NCI-H774 (cell line): ENCODE measurements at places on chromosomes 3 and 15.

DNA sequence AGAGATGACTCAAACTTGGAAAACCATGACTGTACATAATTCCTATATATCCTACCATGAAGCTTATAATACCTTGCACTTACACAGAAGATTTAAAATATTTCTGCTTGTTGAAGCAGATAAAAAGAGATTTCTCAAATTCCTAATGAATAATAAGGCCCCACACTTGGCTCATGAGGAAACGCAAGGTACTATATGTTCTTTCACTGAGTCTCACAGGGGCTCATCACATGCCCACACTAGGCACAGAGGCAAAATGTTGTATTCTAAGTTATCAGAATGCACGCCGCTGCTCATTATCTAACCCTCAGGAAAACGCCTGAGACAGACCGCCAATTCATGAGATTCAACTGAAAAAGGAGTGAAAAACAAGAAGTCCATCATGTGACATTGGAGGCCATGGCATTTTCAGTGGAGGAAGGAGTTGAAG lies 5.6 kb downstream of the MYO1E start:
- DNase-seq, result no peak

GRCh38 chr15:77617476-77618230 lies 15.1 kb downstream of the LINGO1 start:
- no peak for DNase-seq

GRCh38 chr15:52509500-52510245 lies 19.0 kb downstream of the MYO5A start:
- no peak for DNase-seq

DNA sequence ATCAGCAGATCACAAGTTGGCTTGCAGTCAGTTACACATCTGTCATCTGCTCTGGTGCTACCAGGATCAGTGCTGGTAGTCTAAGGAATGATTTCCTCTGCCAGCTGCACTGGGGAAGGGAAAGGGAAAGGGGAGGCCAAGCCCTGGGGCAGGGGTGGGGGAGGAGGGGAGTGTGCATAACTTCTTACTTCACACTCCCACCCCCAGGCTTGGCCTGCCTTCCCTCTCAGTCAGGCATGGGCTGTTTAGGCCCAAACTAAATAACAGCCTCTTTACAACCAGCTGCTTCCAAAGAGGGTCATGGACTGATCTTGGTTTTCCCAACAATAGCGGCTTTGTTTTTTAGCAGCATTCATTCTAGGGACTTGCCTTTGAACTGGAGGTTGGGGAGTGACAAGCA lies 86.1 kb upstream of the PSMD6 start:
- DNase-seq, result no peak

DNA sequence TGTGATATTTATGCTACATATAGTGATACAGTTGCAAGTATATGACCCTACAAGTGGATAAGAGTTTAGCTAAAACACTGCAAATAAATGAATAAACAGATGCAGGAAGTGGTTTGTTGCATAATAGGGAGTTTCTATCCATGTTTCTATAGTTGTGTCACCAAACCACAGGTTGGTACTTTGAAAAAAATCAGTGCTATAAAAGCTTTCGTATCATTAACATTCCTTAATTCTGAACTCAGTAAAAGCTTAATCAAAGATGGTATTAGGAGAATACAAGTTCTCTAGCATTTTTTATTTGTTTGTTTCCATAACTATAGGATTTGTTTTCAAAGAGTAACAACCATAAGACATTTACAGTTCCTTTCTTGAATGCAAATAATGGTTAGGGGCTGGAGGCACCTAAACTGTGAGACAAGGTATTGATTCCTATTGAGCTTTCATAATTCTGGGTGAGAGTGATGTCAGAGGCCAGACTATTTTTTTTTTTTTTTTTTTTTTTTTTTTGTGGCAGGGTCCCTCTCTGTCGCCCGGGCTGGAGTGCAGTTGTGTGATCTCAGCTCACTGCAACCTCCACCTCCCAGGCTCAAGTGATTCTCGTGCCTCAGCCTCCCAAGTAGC lies 29.6 kb downstream of the CPOX start:
- DNase-seq, result no peak

DNA sequence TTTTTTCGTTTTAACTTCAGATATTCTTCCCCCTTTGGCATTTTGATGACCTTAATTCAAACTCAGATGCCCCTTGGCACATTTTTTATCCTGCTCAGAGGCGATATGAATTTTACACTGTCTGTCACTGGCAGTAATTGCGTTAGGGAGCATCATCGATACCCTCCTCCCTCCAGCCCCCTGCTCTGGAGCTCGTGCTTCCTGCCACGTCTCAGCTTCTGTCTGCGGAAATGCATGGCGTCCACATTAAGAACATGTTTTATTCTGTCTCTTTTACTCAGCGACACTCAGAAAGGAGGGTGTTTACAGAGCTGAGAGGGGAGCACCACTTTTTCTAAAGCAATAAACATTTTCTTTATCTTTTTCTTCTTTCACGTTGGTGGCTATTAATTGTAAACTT lies 254.2 kb downstream of the EBLN2 start:
- DNase-seq, result no peak
